ENCODE measurements at places on chromosomes 2 and 18.

DNA sequence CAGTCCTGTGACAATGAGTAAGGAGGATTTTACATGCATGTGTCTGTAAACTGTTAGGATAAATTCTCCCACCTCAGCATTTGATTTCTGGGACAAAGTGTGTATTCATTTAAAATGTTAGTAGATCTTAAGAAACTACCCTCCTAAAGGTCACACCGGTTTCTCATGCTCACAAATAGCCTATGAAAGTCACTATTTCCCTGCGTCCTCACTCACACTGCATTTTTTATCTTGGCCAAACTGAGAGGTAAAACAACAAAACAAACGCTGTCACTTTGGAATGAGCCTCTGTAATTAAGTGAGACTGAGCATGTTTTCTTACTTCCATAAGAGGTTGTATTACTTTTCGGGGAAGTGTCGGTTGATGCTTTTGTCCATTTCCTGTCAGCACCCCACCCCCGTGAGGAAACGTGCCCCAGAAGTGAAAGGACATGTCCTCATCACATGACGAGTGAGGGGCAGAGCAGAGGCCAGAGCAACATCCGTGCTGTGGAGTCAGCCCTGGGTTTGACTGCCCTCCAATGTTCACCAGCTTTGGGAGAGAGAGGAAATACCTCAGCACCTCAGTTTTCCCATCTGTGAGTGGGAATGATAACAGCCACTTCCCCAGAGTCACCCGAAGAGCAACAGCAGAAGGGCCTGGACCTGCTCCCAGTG is 3.1 kb downstream of the GYPC start:
- peak; percentile 47 for DNase-seq

- DNase-seq, result no peak
Observed at GRCh38 chr2:74072565-74072964, 75.1 kb downstream of the BOLA3 start.

- peak; percentile 74 for DNase-seq
Observed at GRCh38 chr2:152505495-152505906, 170.5 kb downstream of the FMNL2 start.

- DNase-seq, result no peak
Observed at GRCh38 chr2:11866358-11867335, 120.2 kb downstream of the LPIN1 start.

DNA sequence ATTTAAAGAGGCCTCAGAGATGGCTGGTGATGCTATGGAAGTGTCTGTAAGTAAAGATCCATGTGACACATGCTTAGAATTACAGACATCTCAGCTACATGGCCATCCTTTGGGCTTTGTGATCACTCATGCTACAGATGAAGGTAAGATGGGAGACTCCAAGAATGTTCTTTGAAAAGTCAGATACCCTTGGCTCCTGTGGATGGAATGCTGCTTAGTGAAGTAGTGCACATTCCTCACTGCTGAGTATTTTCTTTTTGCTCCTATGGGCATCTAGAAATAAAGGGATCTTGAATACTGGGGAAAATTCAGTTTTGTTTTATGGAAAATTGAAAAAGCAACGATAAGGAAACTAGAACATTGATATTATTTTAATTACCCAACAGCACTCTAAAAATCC is 55.2 kb upstream of the REV1 start:
- peak; percentile 66 for DNase-seq

GRCh38 chr2:191666732-191667131 is 11.2 kb upstream of the NABP1 start:
- DNase-seq, result peak; percentile 56

DNA sequence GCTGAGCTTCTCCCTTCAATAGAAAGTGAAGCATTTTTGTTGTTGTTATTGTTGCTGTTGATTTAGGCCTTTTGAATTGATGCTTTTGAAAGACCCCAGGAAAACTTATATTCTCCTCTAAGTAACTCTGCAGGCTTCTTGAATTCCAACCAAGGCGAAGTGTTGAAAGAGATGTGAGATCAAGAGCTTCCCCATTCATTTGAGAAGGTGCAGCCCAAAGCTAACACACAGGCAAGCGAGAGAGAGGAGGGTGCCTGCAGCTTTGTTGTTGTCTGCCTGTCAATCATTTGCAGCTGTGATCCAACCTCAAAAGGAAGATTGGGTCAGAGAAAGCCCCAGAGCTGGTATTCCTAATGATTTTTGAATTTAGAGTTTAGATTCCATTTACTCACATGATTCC is 963.6 kb upstream of the CNTNAP5 start:
- DNase-seq, result no peak

- no peak for DNase-seq
Observed at GRCh38 chr2:120150040-120150482, 73.1 kb downstream of the TMEM185B start.

DNA sequence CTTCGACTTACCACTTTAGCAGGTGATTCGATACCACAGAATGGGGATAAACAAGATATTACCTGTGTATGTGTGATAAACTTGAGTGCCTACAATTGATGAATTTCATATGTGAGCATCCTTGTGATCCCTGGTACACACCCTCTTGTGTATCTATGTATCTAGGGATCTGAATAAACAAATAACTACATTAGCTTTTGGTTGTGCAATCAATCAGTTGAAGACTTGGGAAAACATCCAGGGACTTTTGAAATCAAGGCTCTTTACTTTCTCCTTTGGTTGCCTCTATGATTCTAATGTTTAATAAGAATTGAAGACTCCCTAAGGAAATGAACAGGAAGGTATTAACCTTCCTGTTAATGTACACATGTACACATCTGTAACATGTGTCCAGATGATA is 97.3 kb upstream of the DCC start:
- DNase-seq, result no peak

DNA sequence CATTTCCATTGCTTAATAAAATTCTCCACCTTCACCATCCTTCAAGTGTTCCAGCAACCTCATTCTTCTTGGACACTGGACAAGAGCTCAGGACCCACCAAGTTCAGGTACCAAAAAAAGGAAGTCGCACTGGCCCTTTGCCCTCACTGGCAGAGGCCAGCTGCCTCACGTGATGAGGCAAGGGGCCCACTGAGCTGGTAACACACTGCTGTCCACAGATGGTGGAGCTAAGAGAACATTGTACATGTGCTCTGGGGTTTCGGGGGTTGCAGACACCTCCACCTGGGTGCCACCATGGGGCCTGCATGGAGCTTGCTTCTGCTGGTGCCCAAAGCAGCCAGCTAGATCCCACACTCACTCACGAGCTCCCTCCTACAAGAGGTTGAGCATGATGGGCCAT is 71.3 kb downstream of the SCG2 start:
- no peak for DNase-seq

DNA sequence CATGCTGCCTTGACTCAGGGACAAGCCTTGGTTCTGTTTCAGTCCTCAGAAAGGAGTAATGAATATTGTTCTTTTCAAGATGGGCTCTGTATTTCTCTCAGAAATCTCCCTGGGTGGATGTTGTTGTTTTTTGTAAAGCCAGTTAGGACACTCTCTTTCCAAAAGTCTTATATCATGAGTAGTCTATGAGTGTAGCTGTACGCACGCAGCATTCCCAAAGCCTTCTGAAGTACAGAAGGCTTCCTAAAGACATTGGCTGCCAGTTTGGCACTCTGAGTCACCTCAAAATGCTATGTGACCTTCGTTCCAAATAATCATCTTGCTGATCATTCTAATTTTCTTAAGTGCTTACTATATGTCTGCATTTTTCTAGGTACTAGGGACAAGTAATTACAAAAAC is 16.7 kb upstream of the GTF2A1L start:
- peak; percentile 83 for DNase-seq

DNA sequence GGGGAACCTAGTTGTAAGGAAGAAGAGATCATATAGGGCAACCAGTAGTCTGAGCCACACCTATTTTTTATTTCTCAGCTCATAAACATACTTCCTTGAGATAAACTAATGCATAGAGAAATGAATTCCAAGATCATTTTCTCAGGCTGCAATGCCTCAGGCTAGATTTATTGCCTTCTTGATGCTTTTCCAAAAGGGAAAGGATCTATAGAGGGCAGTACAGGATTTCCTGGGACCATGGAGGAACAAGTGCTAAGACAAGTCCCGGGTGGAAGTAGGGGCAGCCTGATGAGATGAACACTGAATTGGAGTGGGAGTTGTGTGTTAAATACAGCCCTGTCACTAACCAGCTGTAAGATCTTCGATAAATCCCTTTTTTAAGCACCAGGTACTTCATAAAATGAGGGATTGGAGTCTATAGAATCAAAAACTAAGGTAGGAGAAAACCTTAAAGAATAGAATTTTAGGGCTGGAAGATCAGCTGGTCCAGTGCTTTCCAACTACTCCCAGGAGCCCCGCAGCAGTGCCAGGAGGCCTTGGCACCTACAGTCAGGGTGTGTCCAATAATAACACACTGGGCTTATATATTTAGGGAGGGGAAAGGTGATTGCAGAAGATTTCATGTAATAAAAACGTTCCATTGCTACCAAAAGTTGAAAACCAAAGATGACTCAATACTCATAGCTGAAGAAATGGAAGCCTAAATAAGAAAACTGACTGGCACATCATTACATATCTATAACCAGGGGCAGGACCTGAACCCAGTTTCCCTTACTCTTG is 58.1 kb downstream of the SERTAD2 start:
- peak; percentile 20 for DNase-seq

DNA sequence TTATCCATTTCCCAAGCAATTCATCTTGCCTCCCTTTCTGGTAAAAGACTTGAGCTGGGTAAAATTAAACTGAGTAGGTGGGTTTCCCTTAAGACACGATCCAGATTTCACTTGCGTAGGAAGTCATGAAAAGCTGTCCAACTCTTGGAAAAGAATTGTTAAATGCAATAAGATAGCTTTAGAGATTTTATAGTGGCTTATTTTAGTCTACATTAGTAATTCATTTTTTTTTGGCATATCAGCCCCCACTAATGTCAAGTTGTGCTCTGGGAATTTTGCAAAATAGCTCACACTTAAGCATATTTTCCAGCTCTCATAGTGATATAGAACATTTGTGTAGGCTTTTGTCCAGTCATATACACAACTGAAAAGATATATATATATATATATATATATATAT is 344.7 kb upstream of the FIGN start:
- DNase-seq, result no peak

DNA sequence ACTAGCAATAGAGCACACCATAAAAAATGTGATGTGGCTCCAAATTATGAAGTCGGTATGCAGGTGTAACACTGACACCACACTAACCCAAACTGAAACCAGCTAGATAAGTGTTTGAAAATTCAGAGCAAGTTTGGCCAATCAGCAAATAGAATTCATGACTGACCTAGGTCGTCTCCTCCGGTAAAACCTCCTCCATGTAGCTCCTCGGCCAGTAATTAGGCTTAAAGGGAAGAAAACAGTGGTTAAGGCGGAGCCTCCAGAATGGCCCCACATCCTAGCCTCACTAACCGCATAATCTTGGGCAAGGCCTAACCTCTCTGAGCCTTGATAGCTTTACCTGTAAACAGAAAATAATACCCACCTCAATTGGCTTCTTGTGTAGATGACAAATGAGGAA is 30.1 kb downstream of the C1D start:
- no peak for DNase-seq

- peak; percentile 14 for DNase-seq
Observed at GRCh38 chr18:56565046-56565445, 73.3 kb downstream of the TXNL1 start.

DNA sequence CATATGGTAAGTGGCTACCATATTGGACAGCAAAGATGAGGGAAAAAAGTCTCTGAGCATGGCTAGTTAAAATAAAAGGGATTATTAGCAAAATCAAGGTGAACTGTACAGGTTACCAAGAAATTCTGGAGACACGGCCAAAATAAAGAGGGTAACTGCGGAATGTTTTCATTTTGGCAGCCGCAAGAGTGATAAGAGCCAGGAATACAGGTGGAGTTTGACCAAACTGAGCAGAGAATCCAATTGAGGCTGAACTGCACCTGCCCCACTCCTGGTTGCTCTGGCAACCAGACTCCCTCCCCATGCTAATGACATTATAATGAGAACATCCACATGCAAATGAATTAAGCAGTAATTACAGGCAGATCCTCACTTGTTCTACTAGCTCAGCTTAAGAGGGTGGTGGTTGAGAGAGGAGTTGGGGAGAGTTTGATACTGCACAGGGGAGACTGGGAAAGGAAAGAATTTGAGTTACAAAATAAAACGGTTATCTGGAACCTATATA is 18.8 kb upstream of the EPHA4 start:
- DNase-seq, result no peak

DNA sequence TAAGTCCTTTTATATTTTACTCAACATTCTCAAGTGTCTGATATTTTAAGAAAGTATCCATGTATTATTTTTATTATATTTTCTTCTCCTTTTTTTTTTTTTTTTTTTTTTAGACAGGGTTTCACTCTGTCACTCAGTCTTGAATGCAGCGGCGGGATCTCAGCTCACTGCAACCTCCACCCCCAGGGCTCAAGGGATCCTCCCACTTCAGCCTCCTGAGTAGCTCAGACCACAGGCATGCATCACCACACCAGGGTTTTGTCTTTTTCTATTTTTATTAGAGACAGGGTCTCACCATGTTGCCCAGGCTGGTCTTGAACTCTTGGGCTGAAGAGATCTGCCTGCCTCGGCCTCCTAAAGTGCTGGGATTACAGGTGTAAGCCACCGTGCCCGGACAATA is 212.1 kb downstream of the TCF4 start:
- DNase-seq, result no peak

- DNase-seq, result no peak
Observed at GRCh38 chr2:11907190-11907589, 160.8 kb downstream of the LPIN1 start.

DNA sequence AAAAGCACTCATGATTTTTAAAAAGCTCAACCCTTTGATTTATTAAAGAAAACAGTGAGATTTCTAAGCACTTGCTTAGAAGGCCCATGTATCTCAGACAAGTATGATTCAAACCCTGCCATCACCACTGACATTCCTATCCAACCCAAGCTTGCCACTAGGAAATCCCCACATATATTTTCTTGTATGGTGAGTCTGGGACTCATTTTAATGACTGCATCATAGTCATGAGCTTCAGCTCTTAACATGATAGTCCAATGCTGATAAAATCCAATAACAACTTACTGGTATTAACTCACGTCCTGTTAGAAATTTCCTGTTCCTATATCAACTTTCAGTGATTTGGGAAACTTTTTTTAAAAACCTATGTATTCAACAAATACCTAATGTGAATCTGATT is 39.4 kb upstream of the NCKAP5 start:
- peak; percentile 82 for DNase-seq

DNA sequence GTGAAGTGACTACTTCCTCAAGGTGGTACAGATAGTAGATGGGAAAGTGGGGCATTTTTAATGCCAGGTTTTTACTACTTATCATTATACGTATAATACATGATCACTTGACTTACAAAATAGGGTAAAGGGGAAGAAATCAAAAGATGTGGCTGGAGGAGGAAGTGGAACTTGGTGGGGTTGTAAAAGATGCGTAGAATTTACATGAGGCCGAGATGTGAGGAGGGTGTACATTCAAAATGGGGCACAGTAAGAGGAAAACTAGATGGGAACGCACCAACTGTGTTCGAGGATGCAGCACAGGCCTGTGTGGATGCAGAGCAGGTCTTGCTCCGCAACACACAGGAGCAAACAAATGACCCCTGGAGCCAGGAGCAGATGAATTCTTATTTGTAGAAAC is 403.3 kb downstream of the TXNL1 start:
- no peak for DNase-seq

Data from astrocyte (in vitro differentiated cells and primary cell).